GM18507 (cell line): ENCODE measurements at places on chromosomes 2 and 18.

- no peak for DNase-seq
Measured at GRCh38 chr2:224596289-224596688, 11.1 kb upstream of the CUL3 start.

GRCh38 chr2:230158468-230158867 lies 61.3 kb downstream of the SP110 start:
- DNase-seq, result no peak

GRCh38 chr2:70030724-70031420 lies 56.4 kb upstream of the PCBP1 start:
- no peak for DNase-seq

- no peak for DNase-seq
Measured at GRCh38 chr2:143840601-143841000, 679.3 kb downstream of the ZEB2 start.

- DNase-seq, result no peak
Measured at GRCh38 chr2:238270606-238271005, 17.8 kb downstream of the PER2 start.

GRCh38 chr2:178225006-178225805 lies 30.9 kb downstream of the OSBPL6 start:
- no peak for DNase-seq

- DNase-seq, result no peak
Measured at GRCh38 chr2:167264380-167264779, 376.1 kb downstream of the XIRP2 start.

- no peak for DNase-seq
Measured at GRCh38 chr18:57834616-57835015, 31.5 kb upstream of the ATP8B1 start.

GRCh38 chr2:188678882-188679281 lies 295.3 kb upstream of the COL3A1 start:
- DNase-seq, result no peak

- DNase-seq, result no peak
Measured at GRCh38 chr2:120508567-120509041, 162.7 kb downstream of the INHBB start.

- DNase-seq, result no peak
Measured at GRCh38 chr2:105954891-105955290, 210.2 kb downstream of the NCK2 start.

DNA sequence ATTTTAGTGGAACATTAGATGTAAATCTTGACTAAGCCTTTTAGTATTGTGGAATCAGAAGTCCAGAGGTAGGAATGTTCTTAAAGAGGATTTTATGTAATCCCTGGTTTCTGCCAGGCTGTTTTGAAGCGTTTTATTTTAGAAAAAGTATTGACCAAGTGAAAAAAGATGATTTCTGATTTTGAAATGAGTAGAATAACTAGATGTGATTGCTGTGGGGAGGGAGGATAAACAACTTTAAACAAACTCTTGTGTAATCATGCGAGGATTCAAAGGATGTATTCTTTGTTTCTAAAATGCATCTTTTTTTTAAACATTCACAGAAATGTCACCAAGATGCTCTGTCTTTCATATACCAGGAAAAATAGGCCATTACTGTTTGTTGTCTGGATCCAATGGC lies 53.9 kb downstream of the PHLPP1 start:
- DNase-seq, result no peak
